NCI-H524 (cell line): ENCODE measurements at places on chromosomes 5 and 9.

- no peak for DNase-seq
Measured at GRCh38 chr9:132384376-132384775, 22.3 kb downstream of the TTF1 start.

- no peak for DNase-seq
Measured at GRCh38 chr9:91360551-91361290, 997 bp downstream of the AUH start.

GRCh38 chr5:132184588-132184987, 43.1 kb downstream of the P4HA2 start:
- no peak for DNase-seq

DNA sequence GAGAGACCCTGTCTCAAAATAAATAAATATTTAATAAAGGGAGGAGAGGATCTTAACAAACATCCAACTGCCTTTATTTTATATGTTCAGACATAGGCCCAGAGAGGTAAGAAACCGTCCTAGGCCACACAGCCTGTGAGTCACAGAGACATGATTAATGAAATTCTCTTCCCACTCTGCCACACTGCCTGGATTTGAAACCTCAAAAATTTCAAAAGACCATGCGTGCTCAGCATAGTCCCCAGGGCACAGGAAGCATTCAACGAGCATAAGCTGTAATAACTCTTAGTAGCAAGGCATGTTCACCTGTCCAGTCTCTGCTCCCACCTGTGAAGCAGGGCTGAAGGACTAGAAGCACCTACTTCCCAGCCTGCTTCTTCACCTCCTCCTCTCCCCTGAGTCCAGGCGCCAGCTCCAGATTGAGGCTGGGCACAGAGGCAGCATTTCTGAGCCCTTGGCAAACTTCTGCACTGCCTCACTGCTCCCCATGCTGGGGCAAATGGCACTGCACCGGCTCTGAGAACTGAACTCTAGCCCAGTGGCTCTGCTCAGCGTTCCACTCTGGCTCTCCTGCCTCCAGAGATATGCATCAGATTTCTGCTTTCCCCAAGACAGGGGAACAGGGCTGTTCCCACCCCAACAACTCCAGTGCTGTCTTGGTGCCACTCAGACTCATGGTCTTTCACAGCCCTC, 1.1 kb downstream of the FAT2 start:
- DNase-seq, result no peak

- no peak for DNase-seq
Measured at GRCh38 chr9:125650271-125650737, 56.7 kb downstream of the MAPKAP1 start.

DNA sequence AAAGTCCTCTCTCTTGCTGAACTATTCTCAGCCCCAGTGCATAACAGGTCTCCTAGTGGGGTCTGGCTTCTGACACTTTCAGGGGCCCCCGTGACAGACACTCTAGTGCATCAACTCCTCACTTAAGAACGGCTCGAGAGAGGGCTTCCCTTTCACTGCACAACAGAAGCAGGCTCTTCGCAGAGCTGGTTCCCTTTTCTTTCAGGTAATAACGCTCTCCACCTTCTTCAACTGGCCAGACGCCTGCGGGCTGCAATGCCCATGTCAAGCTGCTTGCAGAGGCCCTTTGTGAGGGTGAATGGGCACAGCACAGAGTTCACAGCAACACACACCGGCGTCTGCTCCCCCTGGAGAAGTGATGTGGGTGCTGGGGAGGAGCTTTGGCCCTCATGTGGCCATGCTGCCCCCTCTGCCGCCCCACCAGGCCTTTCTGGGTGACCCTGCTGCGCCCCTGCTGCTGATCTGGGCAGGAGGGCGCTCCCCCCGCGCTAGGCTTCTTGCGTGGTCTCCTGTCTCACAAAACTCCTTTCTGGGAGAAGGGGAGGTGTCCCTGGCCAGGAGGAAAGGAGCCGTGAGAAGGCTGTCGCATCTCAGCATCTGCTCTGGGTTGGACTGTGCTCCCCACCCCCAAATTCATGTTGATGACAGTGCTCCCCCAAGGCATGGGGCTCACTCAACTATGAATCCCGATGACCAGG, 2.4 kb downstream of the MRPL36 start:
- DNase-seq, result no peak

- no peak for DNase-seq
Measured at GRCh38 chr5:53643445-53643844, 83.0 kb downstream of the NDUFS4 start.

- DNase-seq, result peak; percentile 66
Measured at GRCh38 chr5:78888580-78889368, 96.3 kb downstream of the ARSB start.

DNA sequence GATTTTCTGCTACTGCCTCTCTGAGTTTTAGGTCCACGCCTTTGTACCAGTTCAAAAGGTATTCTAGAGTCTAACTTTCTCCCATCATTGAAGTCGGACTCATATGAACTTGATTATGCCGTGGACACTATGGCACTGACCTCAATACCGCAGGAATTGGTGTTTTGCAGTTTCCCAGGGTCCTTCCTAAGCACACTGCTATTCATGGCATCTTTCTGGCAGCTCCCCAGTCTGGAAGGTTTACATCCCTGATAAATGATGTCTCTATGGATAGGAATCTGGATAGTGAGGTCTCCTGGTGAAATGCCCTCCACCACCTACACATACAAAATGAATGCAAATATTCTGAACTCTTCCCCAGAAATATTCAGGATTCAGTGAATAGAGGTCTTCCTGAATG, 422.2 kb downstream of the CTNND2 start:
- no peak for DNase-seq

- no peak for DNase-seq
Measured at GRCh38 chr5:50574121-50574520, 92.3 kb upstream of the PARP8 start.
